Neural crest cell (in vitro differentiated cells): ENCODE measurements at places on chromosomes 3 and 15.

DNA sequence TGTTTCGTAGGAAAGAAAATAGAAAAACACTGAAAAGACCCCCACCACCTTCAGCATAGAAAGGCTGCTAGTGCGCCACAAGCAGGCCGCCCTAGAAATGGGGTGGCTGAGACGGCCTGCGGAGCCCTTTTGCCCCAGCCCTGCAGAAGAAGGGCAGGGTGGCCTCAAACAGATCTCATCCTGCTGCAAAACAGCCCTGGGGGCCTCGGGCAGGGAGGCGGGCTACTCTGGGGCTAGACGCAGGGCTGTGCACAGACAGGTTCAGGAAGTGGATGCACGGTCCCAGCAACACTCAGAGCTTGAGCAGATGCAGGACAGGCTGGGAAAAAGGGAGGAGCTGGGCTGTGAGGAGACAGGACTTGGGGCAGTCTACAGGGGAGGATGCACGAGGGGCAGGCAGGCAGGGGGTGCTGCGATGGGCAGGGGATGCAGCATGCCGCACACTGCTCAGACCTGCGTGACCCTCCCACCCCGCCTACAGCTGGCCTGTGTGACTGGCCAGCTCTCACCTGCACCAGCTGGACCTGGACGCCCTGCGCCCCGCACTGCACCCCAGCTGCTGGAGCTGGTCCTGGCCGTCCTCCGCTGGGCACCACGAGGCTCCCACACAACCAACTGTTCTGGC, 34.3 kb downstream of the ZXDC start:
- no peak for DNase-seq

GRCh38 chr3:126493739-126494138, 18.0 kb upstream of the ZXDC start:
- DNase-seq = no peak

DNA sequence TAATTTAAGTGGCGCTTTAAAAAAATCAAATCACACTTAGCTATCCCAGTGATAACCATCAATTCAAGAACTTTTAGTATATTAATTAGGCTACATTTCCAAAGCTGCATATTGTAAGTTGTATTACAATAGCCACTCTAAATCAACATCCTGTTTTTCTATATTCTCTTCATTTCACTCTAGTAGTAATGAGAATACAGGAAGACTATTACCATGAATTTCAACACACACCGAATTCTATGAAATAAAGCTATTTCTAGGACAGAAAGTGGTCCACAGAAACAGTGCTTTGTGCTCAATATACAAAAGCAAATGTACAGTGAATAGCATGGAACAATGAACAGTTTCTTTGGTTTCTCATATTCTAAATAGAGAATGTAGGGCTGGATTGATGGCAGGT, 24.6 kb downstream of the TRAT1 start:
- DNase-seq = no peak

DNA sequence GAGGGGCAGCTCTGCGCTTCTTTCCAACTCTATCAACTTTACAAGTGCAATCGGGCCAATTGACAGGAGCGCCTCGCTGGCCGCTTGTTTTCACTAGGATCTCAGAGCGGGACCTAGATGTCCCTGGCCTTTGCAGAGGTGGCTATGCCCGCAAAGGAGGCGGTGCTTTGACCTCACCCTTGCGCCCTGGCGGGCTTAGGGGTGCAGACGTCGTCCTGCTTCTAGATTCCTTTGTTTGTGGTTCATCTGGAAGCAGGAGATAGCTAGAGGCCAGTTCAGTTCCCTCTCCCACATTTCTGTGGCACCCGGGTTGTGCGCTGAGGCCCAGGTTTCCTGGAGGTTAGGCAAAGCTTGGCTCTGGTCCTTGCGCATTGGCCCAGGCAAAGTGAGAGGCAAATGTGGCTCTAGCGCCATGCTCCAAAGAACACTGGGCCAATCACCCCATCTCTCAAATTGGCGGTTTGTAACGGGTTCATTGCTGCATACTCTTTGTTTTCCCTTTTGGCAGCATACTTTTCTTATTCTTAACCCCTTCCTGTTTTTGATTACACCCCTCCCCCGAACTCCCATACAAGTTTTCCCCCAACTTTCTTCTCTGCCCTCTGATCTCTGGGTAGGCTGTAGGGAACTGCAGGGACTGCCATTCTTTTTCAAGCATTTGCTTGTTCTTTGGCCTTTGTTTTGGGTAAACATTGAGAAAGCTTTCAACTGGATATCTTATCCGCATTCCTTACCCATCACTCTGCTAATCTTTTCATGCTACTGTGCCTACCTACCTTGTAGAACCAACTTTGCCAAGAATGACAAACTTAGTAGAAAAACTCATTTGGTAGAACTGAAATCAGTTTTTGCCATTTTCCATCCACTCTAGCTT, 1.4 kb downstream of the PPM1L start:
- DNase-seq = peak; percentile 3

DNA sequence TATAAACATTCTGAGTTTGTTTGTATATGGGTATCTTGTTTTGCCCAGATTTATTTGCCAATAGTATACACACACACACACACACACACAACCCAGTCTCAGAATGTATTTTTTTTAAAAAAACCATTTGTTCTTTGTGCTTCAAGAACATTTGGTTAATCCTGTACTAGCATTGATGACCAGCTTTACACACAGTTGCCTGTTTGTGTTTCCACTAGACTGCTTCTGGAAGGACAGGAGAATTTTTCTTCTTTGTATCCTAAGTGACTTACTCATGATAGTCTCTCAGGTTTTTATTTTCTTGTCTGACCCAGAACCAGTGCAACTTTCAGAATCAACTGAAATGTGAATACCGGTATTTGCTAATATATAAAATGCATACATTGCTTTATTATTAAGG, 40.5 kb downstream of the U2SURP start:
- DNase-seq = no peak

DNA sequence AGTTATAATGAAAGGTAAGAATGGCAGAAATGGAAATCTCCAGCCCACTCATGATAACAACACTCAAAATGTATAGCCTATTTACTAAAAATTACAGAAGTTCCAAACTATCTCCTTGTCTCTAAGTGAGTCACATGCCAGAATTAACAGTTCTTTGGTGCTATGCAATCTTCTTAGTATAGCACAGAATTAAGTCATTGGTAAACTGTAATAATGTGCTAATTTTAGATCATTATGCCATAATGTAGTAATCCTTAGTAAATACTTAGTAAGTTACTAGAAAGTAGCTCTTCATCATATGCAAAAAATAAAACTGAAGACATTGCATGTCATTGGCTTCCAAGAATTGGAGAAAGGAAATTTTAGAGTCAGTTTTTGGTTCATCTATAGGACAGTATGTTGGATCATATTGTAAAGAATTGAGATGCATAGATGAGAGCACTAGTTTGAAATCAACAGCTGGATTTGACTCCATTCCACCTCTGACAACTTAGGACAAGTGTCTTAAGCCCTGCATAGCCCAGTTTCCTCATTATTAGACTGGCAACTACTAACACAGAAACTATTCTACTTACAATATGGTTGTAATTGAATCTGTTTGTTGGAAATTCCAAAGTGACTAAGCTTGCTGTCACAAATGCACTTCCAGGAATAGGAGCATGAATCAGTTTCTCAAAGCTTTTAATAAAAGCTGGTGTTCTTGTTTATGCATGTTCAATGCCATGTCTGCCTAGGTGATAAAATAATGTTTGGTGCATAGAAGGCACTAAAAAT, 40.1 kb upstream of the CD47 start:
- DNase-seq = no peak

- no peak for DNase-seq
Observed at GRCh38 chr15:101497017-101497416, 7.5 kb upstream of the PCSK6 start.

GRCh38 chr15:51229907-51230330, 108.5 kb downstream of the CYP19A1 start:
- peak; percentile 1 for DNase-seq

- no peak for DNase-seq
Observed at GRCh38 chr3:81612768-81613167, 148.7 kb downstream of the GBE1 start.

- no peak for DNase-seq
Observed at GRCh38 chr3:111227216-111227615, 155.6 kb downstream of the NECTIN3 start.

DNA sequence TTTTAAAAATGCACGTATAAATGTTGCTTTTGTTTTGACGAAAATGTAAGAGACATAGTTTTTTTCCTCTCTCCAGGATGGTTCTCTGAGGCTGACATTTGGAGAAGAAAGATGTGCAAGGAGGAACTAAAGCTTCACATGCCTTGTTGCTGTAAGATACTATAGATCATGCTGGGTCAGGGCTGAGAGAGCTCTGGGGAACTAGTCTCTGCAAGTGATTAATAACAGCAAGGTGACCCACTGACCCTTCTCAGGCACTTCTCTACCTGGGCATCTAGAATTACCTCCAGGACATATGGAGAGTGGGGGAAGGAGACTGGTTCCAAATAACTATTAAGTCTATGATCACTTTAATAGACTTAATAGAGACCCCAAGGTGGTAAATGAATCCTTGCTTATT, 246.0 kb downstream of the KBTBD8 start:
- DNase-seq = no peak

DNA sequence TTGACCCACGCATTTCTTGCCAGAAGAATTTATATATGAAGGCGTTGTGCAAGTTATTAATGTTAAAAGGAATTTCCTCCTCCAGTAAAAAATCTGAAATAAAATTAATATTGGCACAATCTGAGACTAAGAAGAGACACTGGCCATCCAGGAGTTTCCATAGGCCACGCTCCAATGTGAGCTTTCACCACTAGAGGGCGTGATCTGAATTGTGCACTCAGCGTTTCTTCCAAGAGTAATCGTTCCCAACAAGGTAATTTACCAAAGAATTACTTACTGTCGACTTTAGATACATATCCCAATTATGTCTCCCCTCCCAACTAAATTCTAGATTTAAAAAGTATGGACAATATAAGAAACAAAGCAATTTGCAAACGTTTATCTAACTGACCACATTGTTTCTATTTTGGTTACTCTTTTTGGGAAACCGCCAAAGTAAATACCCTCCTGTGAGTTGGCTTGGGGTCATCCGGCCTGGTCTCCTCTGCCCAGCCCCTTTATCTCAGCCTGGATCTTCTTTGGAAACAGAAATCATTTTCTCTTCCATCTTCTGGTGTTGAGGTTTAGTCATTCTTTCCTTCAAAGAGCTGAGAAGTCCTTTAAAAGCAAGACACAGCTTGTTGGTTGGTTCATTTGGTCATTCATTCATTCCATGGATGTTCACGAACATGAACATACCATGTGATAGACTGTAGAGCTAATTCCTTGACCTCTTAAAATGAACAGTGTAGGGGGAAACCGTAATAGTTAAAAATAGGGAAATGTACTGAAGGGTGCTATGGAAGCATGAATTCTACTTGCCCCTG, 26.2 kb downstream of the POLR2M start:
- DNase-seq = peak; percentile 70

- no peak for DNase-seq
Observed at GRCh38 chr15:91867581-91868026, 14.1 kb downstream of the SLCO3A1 start.

- no peak for DNase-seq
Observed at GRCh38 chr3:43217633-43218032, 68.7 kb upstream of the SNRK start.

- peak; percentile 22 for DNase-seq
Observed at GRCh38 chr3:50154476-50154839, 666 bp upstream of the SEMA3F start.

DNA sequence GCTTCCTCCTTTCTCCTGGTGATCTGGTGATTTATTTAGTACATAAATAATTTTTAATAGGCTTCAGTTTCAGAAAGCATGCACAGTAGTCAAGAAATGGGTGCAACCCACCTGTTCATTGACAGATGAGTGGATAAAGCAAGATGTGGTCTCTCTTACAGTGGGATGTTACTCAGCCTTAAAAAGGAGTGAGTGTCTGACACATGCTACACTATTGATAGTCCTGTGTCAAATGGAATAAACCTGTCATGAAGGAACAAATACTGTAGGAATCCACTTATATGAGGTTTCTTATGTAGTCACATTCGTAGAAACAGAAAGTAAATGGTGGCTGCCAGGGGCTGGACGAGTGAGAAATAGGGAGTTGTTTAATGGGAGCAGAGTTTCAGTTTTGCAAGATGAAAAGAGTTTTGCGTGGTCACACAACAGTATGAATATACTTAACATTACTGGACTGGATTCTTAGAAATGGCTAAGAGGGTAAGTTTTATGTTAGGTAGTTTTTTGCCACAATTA, 56.0 kb upstream of the PPARG start:
- DNase-seq = no peak

GRCh38 chr3:135271177-135272025, 476.3 kb downstream of the EPHB1 start:
- no peak for DNase-seq
